ENCODE measurements at places on chromosomes 13 and 19.

- DNase-seq: no peak
These were observed 5.6 kb downstream of the LIPE start for GRCh38 chr19:42421591-42422031.

DNA sequence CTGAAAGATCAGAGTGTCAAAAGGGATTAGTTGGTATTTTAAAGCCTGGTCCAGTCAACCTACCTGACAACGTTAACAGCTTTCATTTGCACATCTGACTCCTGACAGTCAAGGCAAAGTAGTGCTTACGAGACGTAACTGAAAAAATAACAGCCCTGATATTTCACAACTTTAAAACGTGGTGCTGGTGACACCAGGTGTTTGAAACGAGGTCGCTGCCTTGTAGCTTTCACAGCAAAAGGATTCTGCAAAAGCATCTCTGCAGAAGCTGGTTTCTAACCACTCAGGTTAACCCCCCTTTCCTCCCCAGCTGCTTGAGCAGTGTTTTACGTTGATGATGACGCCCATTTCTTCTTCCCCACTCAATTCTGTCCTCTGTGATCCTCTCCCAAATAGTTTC is 23.3 kb downstream of the GGACT start:
- DNase-seq: no peak

GRCh38 chr13:100364591-100364990 is 224.0 kb downstream of the GGACT start:
- DNase-seq: no peak

DNA sequence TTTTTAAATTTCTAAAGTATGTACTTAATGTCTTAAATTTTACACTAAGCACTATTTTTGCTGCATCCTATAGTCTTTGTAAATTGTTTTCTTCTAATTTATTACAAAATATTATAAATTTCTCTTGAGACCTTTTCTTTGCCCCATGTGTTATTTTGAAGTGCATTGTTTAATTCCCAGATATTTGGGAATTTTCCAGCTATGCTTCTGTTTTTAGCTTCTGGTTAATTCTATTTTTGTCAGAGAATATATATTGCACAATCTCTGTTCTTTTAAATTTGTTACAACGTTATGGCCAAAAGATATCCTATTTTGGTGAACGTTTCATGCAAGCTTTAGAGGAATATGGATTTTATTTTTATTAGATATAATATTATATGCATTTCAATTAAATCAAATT is 917.4 kb upstream of the MIR17HG start:
- DNase-seq: no peak

- DNase-seq: peak; percentile 53
These were observed 16.8 kb downstream of the FPR2 start for GRCh38 chr19:51777570-51778462.
